ENCODE measurements at places on chromosomes 3 and 15. TPM values are rescaled to one million over a fixed set of nuclear protein-coding genes. Genes with fewer than 3 reads are reported as not detected.

GRCh38 chr3:166837535-166837934, 542.6 kb downstream of the ZBBX start:
- DNase-seq: no peak

DNA sequence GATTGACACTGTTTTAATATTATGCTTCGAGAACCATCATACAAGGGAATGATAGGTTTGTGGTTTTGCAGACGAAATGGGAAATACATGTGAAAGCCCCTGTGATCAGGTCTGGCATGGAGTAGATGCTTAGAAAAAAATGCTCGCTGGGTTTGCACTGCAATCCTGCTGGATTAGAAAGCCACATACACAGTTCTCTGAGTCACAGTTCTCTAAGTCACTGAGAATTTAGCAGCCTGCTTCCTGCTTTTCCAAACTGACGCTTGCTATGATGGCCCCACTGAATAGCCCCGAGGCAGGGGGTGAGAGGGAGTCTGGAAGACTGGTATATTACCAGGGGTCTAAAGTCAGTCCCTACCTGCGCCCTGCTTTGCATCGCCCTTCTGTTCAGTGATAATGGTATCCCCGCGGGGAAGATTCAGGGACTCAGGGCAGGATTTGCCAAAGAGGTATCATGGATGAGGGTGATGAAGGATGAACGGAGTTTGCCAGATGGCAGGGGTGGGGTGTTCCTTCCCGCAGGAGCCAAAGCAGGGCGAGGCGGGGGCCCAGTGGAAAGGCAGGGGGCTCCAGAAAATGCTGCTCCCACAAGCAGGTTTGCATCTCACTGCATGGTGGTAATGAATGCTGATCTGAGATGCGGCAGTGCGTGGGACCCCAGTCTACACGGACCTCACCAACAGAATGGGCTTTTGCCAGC, 82.3 kb downstream of the IQSEC1 start:
- DNase-seq: no peak

- no peak for DNase-seq
These were observed 68.4 kb downstream of the CLDN11 start for GRCh38 chr3:170487031-170487430.

- no peak for DNase-seq
These were observed 40.9 kb upstream of the CCDC80 start for GRCh38 chr3:112681822-112682325.

- DNase-seq: peak; percentile 34
These were observed 469 bp downstream of the MAP6D1 start for GRCh38 chr3:183824761-183825455.

GRCh38 chr3:162555761-162556160, 1059.2 kb downstream of the OTOL1 start:
- no peak for DNase-seq

DNA sequence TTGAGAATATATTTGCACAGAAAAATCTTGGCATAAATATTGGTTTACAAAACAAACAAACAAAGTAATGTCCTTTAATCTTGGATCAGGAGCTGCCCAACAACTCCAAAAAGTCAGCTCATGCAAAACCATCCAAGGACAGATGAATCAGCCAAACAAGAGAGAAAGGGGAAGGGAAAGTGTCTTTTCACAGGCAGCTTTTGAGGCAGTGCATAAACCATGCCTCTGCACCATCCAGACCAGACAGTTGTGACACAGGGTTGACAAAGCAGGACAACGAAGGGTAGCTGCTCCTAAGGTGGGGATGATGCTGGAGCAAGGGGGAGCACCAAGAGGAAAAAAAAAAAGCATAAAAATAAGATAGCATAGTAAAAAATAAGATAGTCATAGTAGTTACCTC, 8.7 kb downstream of the CD86 start:
- no peak for DNase-seq

- no peak for DNase-seq
These were observed 38.4 kb downstream of the GTF2E1 start for GRCh38 chr3:120780977-120781376.

The CEMIP gene
- total RNA-seq: 7.1 TPM

Measured in cerebellum (tissue), 4 donors.